AG04450 (cell line): ENCODE measurements at places on chromosomes 1 and 21.
A peak's percentile ranks its signal among the peaks of the same experiment; 100 is the strongest.

GRCh38 chr1:235632506-235633401 lies 16.8 kb downstream of the GNG4 start:
- no peak for DNase-seq

DNA sequence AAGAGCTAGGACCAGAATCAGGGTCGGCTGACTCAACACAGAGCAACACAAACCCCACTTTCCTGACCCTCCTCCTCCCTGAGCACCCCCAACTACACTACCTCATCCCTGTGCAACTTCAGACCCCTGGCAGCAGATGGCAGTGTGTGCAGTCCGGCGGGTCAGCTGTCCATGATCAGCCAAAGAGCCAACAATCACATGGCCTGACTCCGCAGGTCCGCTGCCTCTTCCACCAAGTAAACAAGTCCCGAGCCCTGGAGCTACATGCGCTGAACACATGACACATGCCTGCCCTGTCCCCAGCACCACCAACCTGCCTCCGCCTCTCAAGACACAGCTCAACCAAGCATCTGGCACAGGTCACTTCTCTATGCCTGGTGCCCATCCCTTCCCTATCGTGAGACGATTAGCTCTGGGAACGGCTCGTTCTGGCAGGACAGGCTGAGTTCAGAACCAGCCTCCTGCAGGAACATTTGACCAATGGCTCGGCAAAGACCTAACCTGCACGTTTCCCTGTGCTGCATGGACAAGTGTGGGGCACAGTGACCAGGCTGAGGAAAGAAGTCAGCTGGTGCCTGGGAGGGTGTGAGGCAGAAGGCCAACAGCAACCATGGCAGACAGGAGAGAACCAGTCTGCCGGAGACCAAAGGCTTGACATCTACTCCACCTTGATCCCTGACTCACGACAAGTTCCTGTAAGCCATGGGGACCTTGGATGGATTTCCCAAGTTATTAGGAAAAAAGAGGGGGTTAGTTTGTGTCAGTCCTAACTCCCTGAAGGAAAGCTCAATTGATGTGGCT lies 60.3 kb downstream of the CD46 start:
- no peak for DNase-seq

DNA sequence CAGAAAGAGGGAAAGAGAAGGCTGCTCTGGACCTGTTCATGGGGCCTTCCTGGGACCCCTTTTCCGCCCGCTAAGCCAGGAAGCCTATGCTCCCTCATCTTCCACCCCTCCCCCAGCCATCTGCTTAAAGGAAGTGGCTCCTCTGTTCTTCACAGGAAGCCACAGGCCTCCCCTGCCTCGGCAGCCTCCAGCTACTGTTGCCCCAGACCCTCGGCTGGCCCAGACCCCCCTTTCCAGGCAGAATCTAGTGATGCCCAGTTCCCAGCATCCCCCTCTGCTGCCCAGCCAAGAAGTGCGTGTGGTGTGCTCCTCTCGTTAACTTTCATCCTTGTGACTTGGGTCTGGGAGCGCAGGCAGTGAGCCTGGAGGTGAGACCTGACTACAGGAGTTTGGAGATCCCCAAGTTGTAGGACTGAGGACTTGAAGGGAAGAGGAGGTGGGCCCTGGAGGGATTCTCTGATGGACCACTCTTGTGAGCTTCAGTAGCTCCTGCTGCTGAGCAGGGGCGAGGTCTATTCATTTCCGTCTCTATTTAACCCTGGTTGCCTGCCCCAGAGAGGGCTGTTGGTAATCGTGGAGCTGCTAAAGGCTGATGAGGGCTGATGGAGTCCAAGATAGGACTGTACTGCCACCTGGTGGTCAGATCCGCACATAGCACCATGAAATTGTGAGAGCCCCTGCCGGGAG lies 9.1 kb downstream of the IFI6 start:
- DNase-seq: no peak

GRCh38 chr1:232471250-232471649 lies 158.7 kb downstream of the SIPA1L2 start:
- DNase-seq: no peak

DNA sequence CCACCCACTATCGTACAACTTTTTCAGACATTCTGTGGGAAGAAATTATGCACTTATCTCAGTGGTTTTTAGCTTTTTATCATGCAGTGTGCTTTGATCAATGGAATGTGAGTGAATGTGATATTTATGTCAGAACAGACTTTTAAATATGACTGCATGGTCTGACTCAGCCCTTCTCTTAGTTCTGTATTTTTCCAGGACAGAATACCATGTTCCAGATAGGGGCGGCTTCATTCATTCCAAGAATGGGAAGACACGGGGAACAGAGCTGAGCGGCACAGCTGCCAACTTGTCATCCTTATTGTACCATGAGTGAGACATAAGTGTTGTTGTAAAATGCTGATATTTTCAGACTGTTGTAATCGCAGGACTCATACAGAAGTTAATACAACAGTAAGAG lies 214.6 kb upstream of the NCAM2 start:
- no peak for DNase-seq

GRCh38 chr1:230823931-230824381 lies 44.4 kb downstream of the C1orf198 start:
- no peak for DNase-seq

DNA sequence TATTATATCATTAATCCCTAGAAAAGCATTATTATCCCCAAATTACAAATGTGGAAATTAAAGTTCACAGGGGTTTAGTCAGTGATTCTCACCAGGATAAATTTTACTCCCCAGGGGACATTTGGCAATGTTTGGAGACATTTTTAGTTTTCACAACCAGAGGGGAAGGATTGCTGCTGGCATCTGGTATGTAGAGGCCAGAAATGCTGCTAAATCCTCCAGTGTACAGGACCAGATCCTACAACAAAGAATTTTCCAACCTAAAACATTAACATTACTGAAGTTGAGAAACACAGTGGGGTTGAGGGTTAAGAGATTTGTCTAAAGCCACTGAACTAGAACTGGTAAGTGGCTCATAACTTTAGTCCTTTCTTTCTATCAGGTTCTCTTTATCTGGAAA lies 162.0 kb upstream of the SYT6 start:
- DNase-seq: no peak

DNA sequence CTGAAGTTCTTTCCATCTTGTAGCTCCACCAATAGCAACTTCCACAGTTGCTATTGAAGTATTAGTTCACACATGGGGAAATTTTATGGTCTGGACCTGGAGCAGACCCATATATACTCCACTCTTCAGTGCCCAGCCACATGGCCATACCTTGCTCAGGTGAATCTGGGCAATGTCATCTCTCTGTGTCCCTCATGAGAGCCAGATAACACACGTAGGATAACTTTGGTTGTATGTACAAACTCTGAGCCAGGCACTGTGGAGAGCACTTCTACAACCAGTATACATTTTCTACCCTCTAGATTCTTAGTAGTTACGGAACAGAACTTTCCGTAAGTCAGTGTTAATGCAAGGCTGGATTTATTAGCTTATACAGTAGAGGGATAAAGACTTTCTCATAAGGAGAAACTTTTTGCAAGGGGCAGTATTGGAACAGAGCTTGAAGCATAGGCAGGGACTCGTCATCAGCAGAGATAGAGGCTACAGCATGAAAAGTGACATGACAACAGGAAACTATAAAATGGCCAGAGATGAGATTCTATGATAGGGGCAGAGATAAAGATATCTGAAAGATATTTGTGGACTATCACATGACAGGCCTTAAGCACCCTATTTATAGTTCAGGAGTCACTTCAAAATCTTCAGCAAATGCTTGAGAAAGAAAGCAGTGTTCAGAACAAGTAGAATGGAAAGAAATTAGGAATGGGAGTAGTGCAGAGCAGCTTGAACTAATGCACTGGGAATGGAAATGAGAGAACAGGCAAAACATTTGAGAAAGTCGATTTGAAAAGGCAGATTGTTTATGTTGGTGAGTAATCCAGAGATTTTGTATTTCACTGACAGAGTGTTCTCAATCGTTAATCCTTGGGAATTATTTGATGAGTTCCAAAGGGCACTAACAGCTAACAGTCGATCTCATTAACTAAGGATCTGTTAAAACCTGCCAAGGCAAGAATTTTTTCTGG lies 481.8 kb downstream of the USP25 start:
- DNase-seq: no peak

DNA sequence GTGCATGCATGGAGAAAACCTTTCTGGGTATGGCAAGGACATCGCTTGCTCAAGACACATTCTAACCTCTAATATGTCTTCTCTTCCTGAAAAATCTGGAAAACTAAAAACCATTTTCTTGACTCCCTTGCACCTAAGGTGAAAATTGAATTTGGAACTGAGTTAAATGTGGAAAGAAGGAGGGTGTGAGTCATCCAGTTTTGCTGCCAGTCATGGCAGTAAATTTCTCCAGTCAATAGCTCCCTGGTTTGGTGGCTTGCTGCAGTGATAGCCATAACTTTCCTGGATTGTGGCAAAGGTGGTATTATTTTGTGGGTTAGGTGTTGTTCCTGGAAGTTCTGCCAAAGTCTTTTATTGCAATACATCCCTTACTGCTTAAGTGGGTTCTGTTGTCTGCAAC lies 2.5 kb downstream of the ZCCHC17 start:
- no peak for DNase-seq

DNA sequence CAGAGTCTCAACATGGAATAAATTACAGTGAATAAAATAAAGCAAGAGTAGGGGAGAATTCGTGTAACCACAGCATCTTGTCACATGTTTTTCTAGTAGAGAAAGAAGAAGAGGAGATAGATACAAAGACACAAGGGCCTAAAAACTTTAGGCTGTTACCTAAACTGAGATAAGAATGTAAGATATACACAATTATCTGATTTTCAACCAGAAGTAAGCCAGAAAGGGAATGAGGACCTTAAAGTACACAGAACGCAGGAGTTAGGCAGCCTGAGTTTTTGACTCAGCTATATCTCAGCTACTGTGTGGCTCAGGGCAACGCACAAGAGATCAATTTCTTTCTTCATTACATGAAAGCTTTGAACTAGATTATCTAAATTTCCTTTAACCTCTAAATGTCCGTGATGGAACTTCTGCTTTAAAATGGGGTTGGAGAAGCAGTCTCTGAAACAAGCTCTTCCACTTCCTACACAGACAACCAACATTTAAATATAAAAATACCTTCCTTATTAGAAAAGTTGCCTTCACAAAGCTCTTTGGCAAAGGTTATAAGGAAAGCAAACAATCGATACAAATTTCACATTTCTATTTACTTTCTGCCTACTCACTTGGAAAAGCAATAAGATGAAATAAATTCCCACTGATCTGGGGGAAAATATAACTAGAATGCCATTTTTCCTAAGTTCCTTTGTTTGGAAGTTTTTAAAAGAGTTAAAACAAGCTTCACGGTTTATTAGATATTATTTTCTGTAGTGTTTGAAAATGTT lies 5.2 kb upstream of the RGS13 start:
- DNase-seq: no peak

DNA sequence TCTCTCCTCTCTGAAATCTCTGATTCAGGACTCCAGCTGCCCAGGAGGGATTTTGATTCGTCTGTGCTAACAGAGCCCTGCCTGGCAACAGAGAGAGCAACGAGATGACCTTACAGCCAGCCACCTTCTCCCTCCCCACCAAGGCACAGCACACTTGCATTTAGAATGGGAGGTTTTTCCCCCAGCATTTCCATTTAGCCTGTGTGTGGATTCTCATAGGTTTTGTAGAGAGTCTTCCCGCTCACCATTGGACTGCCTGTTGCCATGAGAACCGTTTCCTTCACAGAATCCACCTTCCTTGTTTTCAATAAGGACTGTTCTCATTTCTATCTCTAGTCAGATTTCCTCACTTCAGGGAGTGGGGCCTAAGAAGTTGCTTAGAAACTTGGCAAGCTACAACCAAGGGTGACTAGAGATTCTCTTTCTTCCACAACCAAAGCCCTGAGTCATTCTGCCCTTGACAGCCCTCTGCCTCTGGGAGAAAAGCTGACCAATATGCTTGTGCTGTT lies 5.8 kb upstream of the IKBKE start:
- DNase-seq: peak; percentile 70

- no peak for DNase-seq
These were observed 173.7 kb upstream of the C1orf105 start for GRCh38 chr1:172246521-172247390.

DNA sequence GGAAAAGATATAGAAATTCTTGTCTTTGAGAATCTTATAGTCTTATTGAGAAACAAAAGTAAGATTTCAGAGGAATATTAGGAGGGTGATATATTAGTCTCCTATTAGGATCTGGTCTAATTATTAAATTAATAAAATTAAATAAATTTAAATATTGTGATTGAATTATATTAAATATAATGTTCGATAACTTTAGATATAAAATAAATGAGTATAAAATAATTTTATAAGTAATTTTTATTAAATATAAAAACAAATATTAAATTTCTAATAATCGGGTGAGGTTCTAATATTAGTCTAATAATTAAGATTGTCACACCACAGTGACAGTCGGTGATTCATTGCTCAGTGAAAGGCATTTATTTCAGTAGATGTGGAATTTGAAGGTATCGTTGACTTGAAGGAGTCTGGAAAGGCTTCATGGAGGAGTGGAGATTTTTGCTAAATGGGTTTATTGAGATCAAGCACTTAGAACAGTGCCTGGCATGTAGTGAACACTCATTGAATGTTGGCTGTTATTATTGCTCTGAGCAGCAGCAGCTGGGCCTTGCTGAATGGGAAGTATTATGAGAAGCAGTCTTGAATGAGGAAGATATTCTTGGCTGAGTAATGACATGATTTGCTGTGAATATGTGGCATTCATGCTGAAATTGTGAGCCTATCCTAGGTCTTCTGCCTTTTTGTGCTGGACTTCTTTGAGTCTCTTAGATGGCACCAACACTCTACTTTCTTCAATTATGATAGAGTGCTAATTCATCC lies 74.6 kb downstream of the USP25 start:
- DNase-seq: no peak

DNA sequence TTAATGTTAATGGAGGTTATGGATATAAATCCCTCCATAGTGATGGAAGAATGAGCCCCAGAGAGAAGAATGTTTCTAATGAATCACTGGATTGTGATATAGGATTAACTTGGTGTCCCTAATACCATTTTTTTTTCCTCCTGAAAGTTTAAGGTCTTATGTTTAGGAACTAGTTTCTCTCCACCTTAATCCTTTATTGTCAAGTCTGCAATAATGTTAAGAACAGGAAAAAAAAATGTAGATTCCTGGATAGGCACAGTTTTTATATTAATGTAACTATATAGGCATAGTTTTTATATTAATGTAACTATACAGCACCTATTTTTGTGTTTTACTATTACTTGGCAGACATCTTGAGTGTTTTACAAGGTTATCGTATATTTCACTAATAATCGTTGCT lies 34.9 kb downstream of the NFIA start:
- no peak for DNase-seq

GRCh38 chr21:42381347-42381984 lies 14.4 kb downstream of the TMPRSS3 start:
- no peak for DNase-seq

- no peak for DNase-seq
These were observed 3.3 kb downstream of the PLK3 start for GRCh38 chr1:44803312-44804095.

DNA sequence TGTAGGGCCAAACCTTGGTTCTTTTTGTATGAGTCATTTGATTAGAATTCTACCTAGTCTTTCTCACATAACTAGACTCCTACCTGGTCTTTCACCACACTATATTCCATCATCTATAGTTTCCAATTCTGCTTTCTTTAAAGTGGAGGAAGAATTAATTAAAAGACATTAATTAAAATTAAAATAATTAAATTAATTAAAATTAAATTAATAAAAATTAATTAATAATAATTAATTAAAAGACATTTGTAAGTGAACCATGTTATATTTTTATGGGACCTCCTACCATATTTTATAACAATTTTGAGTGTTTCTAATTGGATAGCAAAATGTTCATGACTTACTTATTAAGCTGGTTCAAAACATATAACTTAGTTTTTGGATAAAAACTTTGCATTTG lies 77.4 kb downstream of the CCDC18 start:
- DNase-seq: no peak
